ENCODE measurements at places on chromosomes 2 and 18. TPM values are rescaled to one million over a fixed set of nuclear protein-coding genes. Genes with fewer than 3 reads are reported as not detected.

The LCT gene
- total RNA-seq: 0.11 TPM

GRCh38 chr2:71282493-71282892, 49.1 kb upstream of the ZNF638 start:
- no peaks in the 10 kb centered on the region for H3K4me1 ChIP-seq
- no peak overlapping the region for H3K4me3 ChIP-seq
- H3K27ac ChIP-seq: no peak overlapping the region
- H3K27me3 ChIP-seq: no peaks in the 10 kb centered on the region
- no peaks in the 10 kb centered on the region for H3K36me3 ChIP-seq

GRCh38 chr2:64823794-64824193, 165.4 kb upstream of the SLC1A4 start:
- H3K4me3 ChIP-seq: no peak overlapping the region
- no peaks in the 10 kb centered on the region for H3K27me3 ChIP-seq
- no peak overlapping the region for H3K27ac ChIP-seq
- peaks cover 24% of the 10 kb centered on the region for H3K4me1 ChIP-seq
- DNase-seq: no peak

DNA sequence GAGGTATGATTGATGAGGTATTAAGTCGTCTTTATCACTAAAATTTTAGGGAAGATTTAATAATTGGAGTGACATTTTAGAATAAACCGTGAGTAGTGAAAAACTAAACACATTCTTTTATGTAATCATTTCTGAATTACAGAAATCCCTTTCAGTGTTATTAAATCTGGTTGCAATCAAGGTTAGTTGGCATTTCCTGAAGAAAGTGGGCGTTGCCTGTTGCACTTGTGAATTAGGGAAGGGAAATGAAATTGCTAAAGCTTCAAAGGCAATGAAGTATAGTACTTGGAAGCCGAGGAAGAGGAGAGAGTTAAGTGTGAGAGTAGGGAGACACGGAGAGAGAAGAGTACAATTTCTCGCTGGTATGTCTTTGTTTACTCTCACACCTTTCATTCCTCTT, 274.5 kb downstream of the SLC8A1 start:
- DNase-seq: no peak
- H3K27me3 ChIP-seq: no peaks in the 10 kb centered on the region
- no peak overlapping the region for H3K27ac ChIP-seq
- no peaks in the 10 kb centered on the region for H3K4me1 ChIP-seq

DNA sequence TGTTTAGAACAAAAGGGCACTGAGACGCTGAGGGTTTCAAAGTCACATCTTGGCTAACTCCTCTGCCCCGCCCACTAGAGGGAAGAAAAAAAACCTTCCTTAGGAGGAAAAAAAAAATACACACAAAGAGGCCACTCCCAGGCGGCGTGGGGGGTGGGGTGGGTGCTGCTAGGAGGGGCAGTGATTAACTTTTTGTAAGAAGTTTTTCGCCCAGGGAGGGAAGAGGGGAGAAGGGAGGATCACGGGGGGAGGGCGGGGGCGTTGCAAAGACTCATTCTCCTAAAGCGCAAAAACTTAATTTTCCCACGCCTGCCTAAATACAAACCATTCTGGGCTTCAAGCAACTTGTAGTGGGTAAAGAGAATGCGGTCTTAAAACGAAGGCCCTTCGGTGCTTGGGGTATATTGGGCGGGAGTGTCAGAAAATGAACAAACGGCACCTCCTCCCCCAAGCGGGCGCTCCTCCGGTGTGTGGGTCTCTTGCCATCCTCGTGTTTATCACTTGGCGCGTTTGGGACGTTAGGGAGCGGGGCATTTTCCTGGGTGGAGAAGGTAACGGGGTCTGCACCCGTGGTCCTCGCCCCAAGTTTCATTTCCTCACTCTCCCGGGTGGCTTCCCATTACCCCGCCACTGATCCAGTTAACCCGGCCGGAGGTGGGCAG, 1.7 kb downstream of the CXCR4 start:
- H3K4me3 ChIP-seq: peak overlapping the region; percentile 85
- DNase-seq: no peak
- H3K36me3 ChIP-seq: no peaks in the 10 kb centered on the region
- peaks cover 12% of the 10 kb centered on the region for H3K27me3 ChIP-seq
- H3K4me1 ChIP-seq: peaks cover 2% of the 10 kb centered on the region
- no peak overlapping the region for H3K27ac ChIP-seq

All from GM12878 (cell line).